ENCODE measurements at places on chromosomes 7 and 10.

GRCh38 chr7:143318661-143319060, 2.8 kb downstream of the CLCN1 start:
- DNase-seq: no peak

DNA sequence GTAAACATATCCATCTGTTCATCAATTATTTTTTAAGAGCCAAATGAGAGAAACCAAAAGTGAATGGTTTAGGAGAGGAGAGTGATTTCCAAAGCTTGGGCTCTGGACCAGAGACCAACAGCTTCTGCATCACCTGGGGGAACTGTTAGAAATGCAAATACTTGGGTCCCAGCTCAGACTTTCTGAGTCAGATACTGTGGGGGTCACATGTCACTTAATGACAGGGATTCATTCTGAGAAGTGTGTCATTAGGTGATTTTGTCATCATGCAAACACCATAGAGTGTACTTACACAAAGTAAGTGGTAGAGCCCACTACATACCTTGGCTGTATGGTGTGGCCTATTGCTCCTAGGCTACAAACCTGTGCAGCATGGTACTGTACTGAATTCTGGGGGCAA, 128.5 kb upstream of the PRR15 start:
- DNase-seq: no peak

DNA sequence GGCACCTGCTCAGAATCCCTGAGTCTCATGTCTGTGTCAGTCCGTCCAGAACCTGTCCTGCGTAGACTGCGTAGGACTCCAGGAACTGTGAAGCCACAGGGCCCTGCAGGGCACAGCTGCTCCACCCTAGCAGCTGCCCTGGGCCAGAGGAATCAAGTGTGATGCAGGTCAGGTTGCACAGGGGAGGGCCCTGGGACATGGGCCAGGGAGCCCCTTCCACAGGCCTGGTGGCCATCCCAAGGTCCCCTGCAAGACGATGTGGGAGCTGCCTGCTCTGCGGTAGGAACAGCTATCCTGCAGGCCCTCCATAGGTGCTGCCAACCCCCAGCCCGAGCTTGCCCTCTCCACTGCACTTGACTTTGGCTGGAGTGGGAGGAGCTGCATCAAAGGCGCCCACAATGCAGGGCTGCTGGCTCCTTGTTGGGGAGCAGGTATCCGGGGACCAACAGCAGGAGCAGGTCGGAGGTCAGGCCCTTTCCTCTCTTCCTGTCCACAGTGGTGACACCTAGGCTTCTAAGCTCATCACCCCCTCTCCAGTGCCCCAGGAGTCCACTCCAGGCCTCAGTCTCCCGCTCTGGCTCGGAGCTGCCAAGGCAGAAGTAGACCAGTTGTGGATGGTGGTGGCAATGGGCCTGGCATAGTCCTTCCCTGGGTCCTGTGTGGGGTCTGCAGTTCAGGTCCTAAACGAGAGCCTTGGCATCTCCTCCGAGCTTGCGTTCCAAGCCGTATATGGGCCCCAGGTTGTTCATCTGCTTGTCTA, 149.1 kb downstream of the MAPK8 start:
- DNase-seq: no peak

- DNase-seq: no peak
Measured at GRCh38 chr7:13713092-13713491, 276.4 kb downstream of the ETV1 start.

- DNase-seq: no peak
Measured at GRCh38 chr10:23522345-23522744, 83.5 kb downstream of the OTUD1 start.

DNA sequence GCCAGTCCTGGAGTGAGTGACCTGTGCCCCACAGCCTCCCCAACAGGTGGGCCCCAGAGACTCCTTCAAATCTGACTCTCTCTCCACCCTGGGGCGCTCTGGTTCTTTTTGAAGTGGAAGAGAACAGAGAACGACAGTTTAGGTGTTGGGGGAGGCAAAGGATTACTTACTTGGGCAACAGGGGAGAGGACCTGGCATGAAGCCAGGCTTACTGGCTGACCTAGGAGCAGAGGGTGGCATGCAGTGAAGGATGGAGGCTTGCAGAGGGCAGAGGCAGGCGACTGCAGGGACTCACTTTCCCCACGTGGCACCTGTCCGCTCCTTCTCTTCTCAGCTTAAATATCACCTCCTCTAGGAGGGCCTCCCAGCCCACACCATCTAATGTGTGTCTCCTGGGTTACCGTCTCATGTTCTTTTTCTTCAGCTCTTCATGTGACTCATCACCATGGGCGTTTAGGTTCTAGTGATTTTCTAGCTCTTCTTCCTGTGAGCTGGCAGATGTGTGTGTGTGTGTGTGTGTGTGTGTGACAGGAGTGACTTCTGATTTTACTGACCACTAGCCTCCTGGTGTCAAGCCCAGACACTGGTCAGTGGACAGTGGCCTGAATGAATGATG, 15.5 kb downstream of the LZTS2 start:
- no peak for DNase-seq

DNA sequence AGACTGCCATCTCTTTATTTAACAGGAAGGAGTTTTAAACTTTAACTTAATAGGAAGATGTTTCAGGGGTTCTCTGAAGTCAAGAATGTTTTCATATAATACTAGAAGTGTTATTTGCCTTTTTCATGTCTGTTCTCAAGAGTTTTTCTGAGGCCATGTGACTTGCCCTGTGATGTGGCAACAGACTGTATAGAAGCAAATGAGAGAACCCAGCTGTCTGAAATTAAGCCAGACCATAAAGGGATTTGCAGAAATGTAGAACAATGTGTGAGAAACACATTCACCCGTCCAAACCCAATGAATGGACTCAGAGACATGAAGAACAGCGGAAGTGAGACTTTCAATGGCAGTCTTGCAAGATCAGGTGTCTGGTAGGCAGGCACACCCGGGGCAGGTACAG, 23.8 kb downstream of the MAPK8 start:
- DNase-seq: no peak

GRCh38 chr7:114981323-114981722, 59.4 kb downstream of the MDFIC start:
- DNase-seq: no peak

- DNase-seq: no peak
Measured at GRCh38 chr10:30557884-30558283, 71.7 kb downstream of the LYZL2 start.
